ENCODE measurements at places on chromosomes 12 and 14. TPM values are rescaled to one million over a fixed set of nuclear protein-coding genes. Genes with fewer than 3 reads are reported as not detected.
A peak's percentile ranks its signal among the peaks of the same experiment; 100 is the strongest.

DNA sequence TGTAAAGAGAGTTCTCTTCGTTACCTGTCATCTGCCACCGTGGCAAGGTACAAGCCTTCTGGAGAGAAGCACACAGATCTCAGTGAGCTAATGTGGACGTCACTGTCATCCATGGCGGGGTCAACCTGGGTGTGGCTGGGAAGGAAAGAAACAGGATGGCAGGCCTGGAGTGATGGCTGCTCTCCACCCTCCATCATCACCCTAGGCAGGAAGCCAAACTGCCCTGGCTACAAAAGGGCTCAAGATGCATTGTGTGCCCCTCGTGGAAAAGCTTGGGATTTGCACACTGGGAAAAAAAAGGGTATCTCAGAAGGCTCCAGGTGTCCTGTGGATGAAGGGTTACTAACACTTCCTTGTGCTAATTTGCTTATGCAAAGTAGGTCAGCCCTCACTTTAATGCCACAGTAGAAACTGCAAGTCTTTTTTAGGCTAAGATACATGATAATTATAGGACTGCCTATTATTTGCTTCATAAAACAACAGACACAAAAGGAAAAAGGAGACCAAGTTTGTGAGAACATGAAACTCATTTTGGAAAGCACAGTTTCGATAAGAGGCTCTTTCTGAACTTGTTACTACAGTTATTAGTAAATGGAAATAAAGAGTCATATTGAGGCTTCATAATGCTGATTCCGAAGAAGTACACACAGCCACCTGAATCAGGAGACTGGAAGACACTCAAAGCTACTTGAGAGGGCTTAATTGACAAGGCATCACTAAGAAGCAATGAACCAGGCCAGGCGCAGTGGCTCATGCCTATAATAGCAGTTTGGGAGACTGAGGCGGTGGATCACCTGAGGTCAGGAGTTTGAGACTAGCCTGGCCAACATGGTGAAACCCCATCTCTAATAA lies 18.9 kb downstream of the RFC5 start:
- H3K36me3 ChIP-seq: peaks cover 77% of the 10 kb centered on the region
- no peak overlapping the region for H3K4me3 ChIP-seq
- H3K27ac ChIP-seq: peak overlapping the region; percentile 60
- no peak for DNase-seq
- no peaks in the 10 kb centered on the region for H3K4me1 ChIP-seq

Gene CD69
- total RNA-seq: 0.42 TPM

DNA sequence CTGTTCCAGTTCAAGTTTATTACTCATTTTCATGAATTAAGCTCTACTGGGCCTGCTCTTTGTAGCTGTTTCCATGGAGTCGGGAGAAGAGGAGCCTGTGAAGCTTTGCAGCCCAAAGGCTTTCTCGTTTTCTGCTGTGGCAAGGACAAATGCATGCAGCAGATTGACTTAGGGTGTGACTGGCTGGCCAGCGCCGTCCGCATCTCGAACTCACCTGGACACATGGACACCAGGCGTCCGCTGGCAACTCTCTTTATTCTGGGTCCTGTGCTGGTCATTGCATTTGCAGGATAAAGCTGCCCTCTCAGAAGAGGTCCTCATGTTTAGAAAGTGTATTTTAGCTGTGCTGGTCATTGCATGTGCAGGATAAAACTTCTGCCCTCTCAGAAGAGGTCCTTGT lies 350.4 kb downstream of the TMEM121 start:
- H3K4me3 ChIP-seq: no peak overlapping the region
- H3K4me1 ChIP-seq: no peaks in the 10 kb centered on the region
- DNase-seq: peak; percentile 4

- H3K4me3 ChIP-seq: no peak overlapping the region
- no peak overlapping the region for H3K27ac ChIP-seq
- no peak for DNase-seq
Measured at GRCh38 chr12:110316861-110317260, 35.8 kb downstream of the ATP2A2 start.

DNA sequence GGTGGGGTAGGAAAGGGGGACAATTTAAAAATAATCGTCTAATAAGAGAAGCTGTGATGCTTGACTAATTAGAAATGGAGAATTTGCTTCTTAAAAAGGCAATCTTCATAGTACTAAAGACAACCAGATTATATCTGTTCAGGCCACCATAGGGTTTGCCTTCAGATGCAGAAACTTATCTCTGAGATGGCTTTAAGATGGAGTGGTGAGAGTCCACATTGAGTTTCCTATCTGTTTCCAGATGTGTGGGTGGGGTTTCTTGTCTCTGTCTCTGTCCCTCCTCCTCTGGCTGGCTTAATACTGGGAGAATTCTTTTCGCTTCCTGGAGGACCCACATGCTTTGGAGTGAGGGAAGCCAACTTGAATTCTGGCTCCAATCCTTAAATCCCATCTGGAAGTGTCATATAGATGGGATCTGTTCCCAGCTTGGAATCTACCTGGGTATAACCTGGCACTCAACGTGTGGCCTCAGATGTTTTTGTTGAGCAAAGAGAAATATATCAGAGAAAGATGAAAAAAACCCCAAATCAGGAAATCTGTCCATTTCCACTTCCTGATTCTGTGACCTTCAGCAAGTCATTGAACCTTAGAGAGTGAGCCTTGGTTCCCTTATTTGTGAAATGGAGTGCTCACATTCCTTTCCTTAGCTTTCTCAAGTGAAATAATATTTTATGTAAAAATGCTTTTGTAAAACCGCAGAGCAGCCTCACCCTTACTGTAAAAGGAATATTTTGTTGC lies 66.4 kb downstream of the CHST11 start:
- H3K4me3 ChIP-seq: no peak overlapping the region
- peaks cover 81% of the 10 kb centered on the region for H3K4me1 ChIP-seq
- DNase-seq: no peak
- H3K36me3 ChIP-seq: peaks cover 4% of the 10 kb centered on the region

DNA sequence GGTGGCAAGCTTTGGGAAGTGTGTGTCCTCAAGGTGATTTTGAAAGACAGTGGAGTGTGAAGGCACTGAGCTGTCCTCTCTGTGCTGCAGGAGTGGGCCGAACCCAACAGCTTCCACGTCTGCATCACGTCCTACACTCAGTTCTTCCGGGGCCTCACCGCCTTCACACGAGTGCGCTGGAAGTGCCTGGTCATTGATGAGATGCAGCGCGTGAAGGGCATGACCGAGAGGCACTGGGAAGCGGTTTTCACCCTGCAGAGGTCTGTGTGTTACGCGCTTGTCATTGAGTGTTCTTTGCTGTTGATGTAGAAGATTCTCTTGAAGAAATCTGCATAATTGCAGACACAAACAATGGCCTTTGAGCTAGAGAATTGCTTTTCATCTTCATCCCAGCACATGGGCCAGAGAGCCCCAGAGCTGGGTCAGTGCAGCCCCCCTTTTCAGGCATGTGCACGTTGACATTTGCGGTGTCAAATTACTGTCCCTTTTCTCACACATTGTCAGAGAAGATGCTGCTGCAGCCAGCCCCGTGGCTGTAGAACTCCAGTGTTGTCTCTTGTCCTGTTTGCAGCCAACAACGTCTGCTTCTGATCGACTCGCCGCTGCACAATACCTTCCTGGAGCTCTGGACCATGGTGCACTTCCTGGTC lies 63.3 kb downstream of the EP400 start:
- DNase-seq: no peak
- peaks cover 66% of the 10 kb centered on the region for H3K36me3 ChIP-seq
- H3K4me1 ChIP-seq: no peaks in the 10 kb centered on the region
- no peaks in the 10 kb centered on the region for H3K27me3 ChIP-seq
- 0 out of 2 replicates have a peak overlapping the region, but pooled peaks have one; percentile 38 for H3K27ac ChIP-seq
- no peak overlapping the region for H3K4me3 ChIP-seq

- peaks cover 60% of the 10 kb centered on the region for H3K4me1 ChIP-seq
- H3K36me3 ChIP-seq: no peaks in the 10 kb centered on the region
- peaks cover 100% of the 10 kb centered on the region for H3K27me3 ChIP-seq
- DNase-seq: peak; percentile 45
- H3K4me3 ChIP-seq: peak overlapping the region; percentile 81
Measured at GRCh38 chr12:48003226-48004052, 837 bp downstream of the COL2A1 start.

Gene PEX5
- total RNA-seq: 68.9 TPM

DNA sequence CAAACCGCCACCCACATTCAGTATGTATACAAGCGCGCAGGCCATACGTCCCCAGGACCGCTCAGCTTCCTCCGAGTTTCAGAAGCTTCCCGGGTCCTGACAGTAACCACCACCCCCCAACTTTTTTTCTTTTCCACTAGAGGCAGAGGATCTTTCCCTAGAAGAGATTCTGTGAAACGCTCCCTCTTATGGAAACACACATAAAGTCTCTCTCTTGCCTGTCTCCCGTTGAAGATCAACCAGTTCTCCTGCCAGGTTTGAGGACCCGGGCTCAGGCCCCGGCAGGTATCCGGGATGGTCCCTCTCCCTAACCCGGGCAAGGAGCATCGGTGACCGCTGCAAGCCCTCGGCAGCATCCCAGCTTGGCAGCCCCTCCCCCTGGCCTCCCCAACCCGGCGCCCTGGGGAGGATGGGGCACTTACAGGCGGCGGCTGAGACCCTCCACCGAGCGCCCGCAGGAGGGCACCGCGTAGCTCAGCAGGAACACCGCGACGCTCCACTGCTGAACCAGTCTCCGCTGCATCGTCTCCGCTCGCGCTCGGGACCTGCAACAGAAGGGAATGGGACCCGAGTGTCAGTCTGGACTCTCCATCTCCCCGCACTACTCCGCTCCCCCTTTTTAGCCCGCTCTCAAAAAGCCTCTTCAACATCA lies 3.4 kb downstream of the PTHLH start:
- H3K27ac ChIP-seq: no peak overlapping the region
- H3K4me3 ChIP-seq: peak overlapping the region; percentile 72
- peak; percentile 52 for DNase-seq
- peaks cover 90% of the 10 kb centered on the region for H3K27me3 ChIP-seq
